ENCODE measurements at places on chromosomes 2 and 18.

DNA sequence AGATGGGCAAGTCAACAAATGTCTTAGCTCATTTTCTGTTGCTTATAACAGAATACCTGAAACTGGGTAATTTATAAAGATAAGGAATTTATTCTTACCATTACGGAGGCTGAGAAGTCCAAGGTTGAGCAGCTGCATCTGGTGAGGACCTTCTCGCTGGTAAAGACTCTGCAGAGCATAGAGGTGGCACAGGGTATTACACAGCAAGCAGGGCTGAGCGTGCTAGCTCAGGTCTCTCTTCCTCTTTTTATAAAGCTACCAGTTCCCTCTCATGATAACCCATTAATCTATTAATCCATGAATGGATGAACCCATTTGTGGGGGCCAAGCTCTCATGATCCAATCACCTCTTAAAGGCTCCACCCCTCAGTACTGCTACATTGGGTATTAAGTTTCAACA, 109.1 kb downstream of the CDK15 start:
- no peak for DNase-seq

DNA sequence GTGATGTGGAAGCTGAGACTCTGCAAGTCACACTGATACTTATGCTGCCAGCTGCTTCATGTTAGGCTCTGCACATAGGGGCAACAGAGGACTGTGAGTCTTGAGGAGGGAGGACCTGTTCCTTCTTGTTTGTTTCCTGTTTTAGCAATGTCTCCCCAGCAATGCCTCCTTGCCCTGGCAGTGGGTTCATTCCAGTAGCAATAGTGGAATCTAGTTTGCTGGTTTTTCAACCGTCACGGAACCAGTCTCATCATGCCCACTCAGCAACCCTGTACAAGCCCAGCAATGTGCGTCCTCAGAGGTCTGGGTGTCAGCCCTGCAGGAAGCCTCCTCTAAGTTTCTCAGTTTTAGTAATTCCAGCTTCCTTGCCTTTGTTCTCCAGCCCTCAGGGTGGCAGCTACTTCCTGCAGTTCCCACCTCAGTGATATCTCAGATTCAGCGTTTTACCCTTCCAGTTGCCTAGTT, 20.5 kb upstream of the ITGB6 start:
- no peak for DNase-seq

GRCh38 chr2:2942906-2943305, 434.7 kb downstream of the EIPR1 start:
- DNase-seq, result no peak

DNA sequence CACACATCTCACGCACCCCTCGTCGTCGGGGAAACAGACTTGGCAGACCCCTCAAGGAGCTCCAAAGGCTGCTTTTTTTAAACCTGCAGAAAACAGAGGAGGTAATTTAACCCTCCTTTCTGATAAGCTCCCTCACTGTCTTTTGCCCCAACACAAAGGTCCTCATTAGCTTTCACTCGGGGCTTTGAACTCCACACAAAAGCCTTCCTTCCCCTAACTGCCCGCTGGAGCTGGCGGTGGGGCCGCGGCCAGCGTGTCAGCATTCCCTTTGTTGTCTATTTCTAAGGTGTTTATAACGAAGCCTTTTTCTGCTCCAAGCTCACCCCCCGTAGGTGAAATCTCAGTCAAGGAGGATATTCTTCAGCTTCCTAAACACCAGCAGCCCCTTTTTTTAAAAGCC, 43.5 kb upstream of the ID2 start:
- no peak for DNase-seq

DNA sequence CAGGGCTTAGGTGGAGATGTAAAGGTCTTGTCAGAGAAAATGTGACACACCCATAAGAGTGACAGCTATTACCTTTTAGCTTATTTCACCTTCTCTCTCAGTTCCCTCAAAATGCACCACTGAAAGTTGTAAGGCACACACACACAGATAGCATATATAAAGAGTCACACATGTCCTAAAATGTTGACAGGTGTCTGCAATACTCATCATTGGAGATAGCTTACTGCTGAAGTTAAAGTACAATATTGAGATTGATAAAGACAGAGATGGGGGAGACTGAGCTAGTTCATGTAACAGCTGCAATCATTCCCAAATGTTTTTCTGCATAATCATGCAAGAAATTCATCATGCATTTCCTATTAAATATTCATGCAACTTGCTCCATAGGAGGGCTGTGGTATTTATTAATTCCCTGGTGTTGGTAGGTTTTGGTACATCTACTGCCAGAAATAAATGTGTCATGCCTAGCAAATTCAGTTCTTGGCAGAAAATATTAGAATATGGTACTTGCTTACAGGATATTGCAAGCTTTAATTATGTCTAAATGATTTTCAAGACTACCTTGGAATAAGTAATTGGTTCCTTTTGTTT, 118.8 kb upstream of the RBMS1 start:
- DNase-seq, result no peak

GRCh38 chr2:160425434-160426151, 68.0 kb downstream of the RBMS1 start:
- no peak for DNase-seq

DNA sequence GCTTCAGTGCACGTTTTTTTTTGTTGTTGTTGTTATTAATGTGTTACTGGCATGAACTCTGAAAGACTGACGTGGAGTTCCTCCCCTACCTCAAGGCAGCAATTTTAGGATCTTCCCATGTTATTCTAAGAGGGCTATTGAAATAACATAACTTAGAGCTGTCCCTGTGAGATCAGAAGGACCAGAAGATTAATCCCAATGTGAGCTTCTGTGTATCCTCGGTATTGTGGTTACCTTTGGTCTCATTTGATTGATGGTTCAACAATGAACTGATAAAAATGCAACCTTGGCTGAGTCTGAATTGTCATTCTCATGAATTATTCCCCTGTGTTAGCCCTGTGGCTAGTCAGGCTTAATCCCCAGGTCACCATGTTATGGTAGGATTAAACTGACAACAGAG, 394.1 kb downstream of the TRIB2 start:
- DNase-seq, result no peak

DNA sequence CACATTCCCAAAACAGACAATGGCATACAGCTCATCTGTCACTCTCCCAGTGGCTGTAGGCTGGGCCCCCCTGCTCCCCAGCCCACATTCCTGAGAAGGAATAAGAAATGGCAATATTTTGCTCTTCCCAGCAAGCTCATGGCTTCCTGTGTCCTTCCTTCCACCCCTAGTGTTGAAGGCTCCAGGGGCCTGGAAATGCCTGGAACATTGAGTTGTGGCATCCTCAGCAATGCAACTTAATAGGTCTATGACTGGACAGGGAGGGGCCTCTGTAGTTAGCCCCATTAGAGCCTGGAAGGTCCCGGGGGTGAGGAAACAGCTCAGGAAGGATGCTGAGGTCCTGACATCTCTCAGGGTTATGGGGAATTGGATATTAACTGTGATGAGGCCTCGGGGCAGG, 3.3 kb downstream of the KIF3C start:
- no peak for DNase-seq

DNA sequence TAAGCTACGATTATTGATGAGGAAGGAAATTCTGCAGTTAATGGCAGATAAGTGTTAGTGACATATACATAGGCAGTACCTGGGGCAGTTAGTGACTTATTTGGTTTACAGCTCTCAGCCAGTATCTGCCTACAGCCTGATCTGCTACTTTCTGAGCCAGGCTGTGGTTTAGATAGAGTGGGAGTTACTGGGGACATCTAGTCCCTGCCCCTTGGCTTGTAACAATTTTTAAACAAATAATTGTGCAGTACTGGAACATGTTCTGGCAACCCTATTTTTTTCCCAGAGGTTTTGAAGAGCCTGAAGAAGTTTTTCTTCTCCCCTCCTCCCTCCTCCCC, 2.3 kb downstream of the KIF5C start:
- no peak for DNase-seq

GRCh38 chr2:240643811-240644150, 18.5 kb downstream of the GPR35 start:
- no peak for DNase-seq

- DNase-seq, result no peak
These were observed 82.2 kb upstream of the SETBP1 start for GRCh38 chr18:44598514-44598913.

- no peak for DNase-seq
These were observed 67.6 kb downstream of the AAK1 start for GRCh38 chr2:69575926-69576325.

DNA sequence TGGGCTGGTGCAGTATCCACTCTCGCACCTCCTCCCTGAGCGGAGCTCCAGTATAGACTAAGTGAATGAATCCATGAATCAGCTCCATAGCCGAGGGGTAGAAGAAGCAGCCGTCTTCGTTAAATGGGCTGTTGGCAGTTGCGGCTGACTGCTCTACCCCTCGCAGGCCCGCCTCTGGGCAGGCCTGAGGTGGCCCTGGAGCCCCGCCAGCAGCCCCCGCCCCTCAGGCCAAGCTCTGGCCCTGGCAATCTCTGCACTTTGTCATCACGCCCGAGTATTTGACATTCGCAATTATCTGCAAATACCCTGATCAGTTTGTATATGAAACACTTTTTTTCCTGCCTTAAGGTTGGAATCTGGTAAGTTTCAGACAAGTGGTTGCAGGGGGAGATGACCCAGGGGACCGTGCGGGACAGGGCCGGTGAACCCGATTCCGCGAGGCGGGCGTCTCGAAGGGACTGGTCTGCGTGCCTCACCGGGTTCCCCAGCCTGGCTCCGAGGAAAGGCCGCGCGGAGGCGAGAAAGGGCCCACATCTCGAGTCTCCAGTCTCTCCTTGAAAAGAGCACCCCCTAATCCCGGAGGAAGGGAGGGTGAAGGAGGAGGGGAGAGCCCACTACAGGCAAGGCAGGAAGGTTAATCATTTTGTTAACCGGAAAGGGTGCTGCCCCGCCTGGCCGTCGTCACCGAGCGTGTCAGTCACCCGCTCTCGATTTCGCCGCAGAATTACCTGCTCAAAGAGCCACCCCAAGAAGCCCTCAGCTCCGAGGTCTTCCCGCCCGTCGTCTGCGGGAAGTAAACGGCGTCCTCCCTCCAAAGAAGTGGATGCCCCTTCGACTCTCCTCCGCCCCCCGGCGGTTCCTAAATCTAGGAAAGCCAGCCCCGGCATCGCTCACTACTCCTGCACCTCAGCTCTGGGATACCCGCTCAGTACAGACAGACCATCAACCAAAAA, 11.1 kb upstream of the SATB2 start:
- no peak for DNase-seq

DNA sequence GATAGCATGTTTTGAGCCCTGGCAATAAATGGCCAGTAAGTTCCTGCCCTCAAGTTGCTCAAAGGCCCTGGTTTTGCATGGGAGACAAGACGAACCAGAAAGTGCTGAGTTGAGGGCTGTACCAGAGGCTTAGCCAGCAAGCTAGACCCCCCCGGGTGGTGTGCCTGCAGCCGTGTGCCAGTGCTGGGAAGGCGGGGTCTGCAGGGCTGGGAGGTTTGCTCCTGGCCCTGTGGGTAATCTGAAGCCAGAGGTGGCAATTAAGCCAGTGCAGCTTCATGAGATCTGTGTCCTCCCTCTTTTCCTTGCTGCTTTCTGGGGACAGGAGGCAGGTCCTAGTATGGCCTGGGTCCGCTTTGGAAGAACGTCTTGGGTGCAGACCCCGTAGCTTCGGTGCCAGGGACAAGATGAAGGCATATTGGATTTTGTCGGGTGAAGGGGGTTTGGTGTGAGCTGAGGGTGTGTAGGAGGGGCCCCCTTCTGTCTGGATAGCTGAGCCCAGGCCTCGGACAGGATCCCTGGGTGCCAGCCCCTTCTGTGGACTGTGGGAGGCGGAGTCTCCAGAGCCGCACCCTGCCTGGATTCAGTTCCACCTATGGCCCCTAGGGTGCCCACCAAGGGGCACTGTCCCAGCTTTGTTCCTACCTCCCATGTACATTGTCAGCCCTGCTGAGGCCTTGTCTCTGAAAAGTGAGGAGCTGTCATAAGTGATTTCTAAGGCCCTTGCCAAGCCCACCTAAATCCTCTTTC, 15.6 kb downstream of the ATOH8 start:
- DNase-seq, result no peak

GRCh38 chr18:75478996-75479880, 51.7 kb upstream of the SMIM21 start:
- DNase-seq, result no peak

GRCh38 chr2:237692601-237693290, 65.4 kb downstream of the LRRFIP1 start:
- peak; percentile 58 for DNase-seq

GRCh38 chr2:234814374-234814773, 137.4 kb upstream of the SH3BP4 start:
- DNase-seq, result no peak

DNA sequence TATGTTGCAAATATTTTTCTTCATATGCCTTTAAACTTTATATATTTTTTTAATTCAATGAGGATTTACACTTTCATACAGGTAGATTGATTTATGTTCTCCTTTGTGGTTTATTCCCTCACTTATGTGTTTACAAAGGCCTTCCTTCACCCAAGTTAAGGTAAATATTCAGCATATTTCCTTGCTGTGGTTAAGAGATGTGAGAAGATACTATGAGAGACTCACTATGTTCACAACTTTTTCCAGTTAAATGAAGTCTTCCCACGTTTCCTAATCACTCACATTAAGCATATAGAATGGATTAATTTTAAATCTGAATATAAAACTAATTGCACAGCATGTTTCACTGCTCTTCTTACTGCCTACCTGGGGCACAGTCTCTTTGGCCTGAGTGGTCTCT, 597 bp downstream of the PECR start:
- DNase-seq, result no peak
